Left ventricle myocardium inferior (tissue), 1 donor: ENCODE measurements at places on chromosomes 2 and 18.

DNA sequence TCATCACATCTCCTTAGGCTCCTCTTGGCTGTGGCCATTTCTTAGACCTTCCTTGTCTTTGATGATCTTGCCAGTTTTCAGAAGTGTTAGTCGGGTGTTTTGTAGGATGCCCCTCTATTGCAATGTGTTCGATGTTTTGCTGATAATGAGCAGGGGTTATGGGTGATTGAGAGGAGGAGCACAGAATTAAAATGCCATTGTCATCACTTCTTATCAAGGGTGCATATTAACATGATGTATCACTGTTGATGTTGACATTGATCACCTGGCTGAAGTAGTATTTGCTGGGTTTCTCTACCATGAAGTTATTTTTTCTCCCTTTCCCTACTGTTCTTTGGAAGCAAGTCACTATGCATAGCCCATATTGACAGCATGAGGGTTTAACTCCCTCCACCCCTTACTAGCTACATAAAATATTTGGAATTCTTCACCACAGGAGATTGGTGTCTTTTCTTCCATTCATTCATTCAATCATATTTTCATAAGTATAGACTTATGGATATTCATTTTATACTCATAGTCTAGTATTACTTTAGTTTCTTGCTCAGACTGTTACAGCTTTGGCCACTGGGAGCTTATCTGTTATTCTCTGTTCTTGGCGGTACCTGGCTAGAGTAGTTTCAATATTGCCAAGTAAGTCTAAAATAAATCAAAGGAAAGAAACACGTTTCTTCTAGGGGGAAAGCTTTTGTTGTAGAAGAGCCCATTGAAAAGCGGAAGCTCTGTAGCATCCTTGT is 54.5 kb upstream of the TMEM87B start:
- no peak for DNase-seq

- no peak for DNase-seq
These were observed 167.8 kb upstream of the HAAO start for GRCh38 chr2:42960002-42960841.

DNA sequence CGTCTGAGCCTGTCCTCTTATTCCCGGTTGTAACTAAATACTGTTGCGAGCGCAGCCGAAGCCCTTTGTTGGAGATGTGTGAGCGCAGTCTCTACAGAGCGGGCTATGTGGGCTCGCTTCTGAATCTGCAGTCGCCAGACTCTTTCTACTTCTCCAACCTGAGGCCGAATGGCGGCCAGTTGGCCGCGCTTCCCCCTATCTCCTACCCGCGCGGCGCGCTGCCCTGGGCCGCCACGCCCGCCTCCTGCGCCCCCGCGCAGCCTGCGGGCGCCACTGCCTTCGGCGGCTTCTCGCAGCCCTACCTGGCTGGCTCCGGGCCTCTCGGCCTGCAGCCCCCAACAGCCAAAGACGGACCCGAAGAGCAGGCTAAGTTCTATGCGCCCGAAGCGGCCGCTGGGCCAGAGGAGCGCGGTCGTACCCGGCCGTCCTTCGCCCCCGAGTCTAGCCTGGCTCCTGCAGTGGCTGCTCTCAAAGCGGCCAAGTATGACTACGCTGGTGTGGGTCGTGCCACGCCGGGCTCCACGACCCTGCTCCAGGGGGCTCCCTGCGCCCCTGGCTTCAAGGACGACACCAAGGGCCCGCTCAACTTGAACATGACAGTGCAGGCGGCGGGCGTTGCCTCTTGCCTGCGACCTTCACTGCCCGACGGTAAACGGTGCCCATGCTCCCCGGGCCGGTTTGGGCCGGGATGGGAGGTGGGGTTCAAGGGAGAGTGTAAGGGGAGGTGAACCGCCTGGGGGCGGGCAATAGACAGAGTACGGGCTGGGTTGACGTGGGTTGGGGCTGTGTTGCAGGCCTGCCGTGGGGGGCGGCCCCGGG is at the start of gene HOXD12:
Gene HOXD12, plus strand, starts transcription at position 68 of the 819 bp plus-strand sequence. Its CDS starts 7 bp downstream, at position 75.
- no peak for DNase-seq

GRCh38 chr2:172098650-172099471 is 3.8 kb downstream of the DLX2 start:
- DNase-seq: no peak

GRCh38 chr18:58529714-58530354 is 99.1 kb downstream of the ALPK2 start:
- peak; percentile 49 for DNase-seq

DNA sequence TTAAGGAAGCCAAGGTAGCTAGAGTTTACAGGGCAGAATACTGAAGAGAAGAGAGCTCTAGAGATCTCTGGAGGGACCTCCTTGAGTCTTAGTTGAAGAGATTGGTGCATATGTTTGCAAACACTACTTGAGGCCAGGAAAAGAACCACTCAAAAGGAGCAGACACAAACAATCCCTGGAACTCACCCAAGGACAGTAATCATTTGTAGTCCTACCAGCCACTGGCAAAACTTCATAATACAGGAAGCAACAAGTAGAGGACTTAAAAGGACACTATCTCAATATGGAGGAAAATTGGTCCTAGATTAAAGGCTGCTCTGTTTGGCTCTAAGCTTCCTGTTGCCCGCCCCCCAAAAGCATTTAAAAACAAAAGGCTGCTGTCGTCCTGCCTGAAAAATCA is 46.9 kb upstream of the UBXN4 start:
- DNase-seq: no peak
